ENCODE measurements at places on chromosomes 2 and 18. TPM values are rescaled to one million over a fixed set of nuclear protein-coding genes. Genes with fewer than 3 reads are reported as not detected.

Gene SERPINB13
- not detected for polyA plus RNA-seq

Gene XRCC5
- polyA plus RNA-seq: 64.0 TPM

Gene BABAM2
- polyA plus RNA-seq: 17.2 TPM

Gene FBXO36
- polyA plus RNA-seq: 1.3 TPM

Gene UGT1A5
- not detected for polyA plus RNA-seq

Gene ZDBF2
- polyA plus RNA-seq: 3.0 TPM

Gene ERMN
- not detected for polyA plus RNA-seq

Gene CPLX4
- polyA plus RNA-seq: 0.38 TPM

Measured in aorta (tissue), 5 donors.